ENCODE measurements at places on chromosomes 6 and 20.

GRCh38 chr20:32368925-32369324, 10.8 kb downstream of the ASXL1 start:
- no peak for DNase-seq

GRCh38 chr6:93176070-93176469, 243.3 kb downstream of the EPHA7 start:
- no peak for DNase-seq

GRCh38 chr6:103522045-103522444, 1337.7 kb downstream of the HACE1 start:
- DNase-seq, result no peak

GRCh38 chr6:56079751-56080540, 167.4 kb downstream of the COL21A1 start:
- peak; percentile 39 for DNase-seq

DNA sequence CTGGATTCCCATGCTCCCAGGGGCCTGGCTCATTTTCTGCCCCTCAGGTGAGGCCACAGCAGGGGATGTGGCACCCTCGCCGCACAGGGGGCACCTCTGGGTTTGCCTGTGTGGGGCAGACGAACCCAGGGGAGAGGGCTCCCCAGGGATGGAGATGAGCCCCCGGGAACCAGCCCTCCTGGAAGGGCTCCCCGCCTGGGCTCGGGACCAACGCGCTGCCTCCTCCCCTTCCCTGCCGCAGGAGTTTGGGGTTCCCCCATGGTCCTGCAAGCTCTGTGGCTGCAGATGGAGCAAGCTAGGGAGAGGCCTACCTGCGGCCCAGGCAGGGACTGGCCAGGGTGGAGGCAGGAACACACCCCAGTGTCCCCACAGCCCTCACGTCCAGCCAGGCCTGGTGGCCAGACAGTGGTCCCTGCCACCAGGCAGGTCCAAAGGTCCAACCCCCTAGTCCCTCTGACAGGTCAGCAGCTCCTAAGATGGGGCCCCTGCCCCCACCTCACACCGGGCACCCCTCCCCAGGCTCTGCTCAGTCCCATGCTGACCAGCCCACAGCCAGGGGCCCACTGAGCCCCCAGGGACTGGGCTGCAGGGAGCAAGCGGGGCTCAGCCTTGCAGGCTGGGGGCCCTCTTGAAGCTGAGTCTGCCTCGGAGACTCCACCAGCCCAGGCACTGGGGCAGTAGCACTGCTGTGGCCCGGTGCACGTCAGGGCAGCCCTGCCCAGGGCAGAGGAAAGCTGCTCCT, 13.7 kb downstream of the LAMA5 start:
- no peak for DNase-seq

DNA sequence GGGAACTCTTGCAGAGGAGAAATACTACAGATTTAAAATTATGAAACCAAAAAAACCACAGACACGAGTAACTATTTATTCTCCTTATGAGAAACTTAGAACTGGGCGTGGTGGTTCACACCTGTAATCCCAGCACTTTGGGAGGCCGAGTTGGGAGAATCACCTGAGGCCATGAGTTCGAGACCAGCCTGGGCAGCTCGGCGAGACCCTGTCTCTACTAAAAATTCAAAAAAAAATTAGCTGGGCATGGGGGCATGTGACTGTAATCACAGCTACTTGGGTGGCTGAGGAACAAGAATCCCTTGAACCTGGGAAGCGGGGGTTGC, 36.8 kb downstream of the SSR1 start:
- DNase-seq, result no peak

DNA sequence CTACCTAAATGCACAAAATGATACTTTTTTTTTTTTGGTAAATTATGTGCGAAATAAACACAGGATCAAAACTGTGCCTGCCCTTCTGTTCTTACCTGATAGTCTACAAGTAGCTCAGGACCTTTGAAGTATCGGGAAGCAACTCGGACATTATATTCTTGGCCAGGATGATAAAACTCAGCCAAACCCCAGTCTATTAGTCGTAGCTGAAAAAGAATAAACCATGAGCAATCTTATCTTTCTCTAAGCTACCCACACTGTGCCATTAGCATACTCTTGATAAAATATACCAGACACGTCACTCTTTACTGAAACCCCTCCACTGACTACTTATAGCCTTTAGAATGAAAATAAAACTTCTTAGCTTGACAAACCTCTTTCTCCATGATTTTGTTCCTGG, 29.8 kb upstream of the TBC1D20 start:
- DNase-seq, result peak; percentile 17

- DNase-seq, result no peak
These were observed 3.1 kb upstream of the ZNF451 start for GRCh38 chr6:57086843-57087242.

DNA sequence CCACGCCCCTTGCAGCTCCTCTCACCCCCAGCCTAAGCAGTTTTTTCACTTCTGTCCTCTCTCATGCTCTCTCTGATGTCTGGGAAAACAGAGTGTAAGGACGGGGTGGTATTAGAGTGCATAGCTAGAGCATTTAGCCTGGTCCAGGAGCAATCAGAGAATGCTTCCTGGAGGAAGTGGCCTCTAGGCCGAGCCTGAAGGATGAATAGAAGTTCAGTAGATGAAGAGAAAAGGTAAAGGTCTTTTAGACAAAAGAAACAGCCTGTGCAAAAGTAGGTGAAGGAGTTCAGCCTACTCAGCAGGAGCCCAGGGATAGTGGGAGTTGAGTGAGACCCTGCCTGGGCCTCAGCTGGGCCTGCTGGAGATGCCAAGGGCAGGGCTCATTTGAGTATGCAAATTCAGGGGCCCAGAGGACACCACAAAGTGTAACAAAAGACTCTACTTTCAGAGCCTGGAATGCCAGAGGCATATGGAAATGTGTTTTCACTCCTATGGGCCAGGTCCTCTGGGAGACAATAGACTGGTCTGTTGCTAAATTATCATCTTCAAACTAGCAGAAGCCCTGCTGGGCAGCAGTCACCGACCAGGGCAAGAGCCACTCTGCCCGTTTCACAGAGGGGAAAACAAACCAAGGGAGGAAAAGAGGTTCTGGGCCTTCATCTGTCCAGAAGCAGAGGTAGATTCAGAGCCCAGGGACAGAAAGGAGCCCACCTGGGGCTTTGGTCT, 19.7 kb upstream of the TM9SF4 start:
- DNase-seq, result no peak

GRCh38 chr6:161583584-161583983, 309.7 kb upstream of the AGPAT4 start:
- peak; percentile 26 for DNase-seq

DNA sequence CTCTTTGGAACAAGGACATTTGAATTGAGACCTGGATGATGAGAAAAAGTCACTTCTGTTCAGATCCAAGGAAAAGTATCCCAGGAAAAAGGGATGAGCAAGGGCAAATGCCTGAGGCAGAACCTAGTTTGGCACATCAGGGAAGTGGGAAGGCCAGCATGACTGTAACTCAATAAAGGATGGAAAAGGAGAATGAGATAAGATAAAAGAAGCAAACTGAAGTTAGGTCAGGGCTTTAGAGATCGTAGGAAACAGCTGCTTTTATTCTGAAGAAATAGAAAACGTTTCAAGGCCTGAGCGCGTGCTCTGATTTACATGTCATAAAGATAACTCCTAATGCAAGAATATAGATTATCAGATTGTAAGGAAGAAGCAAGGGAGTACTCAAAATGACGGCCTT, 450.0 kb downstream of the FRK start:
- no peak for DNase-seq

DNA sequence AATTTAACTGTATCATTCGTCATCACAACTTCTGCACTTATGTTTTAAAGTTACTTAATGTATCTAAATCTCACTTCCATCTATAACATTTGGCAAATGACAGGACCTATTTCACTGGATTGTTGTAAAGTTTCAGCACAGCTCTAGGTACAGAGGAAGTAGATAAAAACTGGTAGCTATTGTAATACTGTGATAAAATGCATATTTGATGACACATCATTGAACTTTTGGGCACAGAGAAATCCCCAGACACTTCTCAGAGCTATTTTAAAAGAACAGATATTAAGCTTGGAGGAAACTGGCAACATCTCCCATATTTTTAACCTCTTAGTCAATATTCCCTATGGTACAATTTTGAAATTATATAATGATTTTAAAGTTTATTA, 138.7 kb downstream of the RFPL4B start:
- no peak for DNase-seq

GRCh38 chr6:6870921-6871320, 236.8 kb upstream of the RREB1 start:
- no peak for DNase-seq

DNA sequence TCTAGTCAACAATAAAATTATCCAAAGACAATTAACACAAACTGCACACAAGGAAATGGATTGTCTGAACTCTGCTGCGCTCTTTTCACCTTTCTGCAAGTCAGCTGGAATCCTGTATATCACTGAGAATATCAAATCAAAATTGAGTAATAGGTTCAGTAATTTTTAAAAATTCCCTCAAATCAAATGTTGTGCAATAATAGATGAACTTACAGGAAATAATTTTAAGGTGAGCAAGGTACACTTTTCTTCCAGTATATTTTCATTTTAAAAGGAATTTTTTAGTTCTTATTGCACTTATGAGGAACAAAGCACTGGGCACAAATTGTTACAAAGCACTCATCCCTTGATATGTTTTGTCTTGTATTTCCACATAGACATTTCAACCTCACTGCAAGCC, 1.2 kb downstream of the SAYSD1 start:
- no peak for DNase-seq

DNA sequence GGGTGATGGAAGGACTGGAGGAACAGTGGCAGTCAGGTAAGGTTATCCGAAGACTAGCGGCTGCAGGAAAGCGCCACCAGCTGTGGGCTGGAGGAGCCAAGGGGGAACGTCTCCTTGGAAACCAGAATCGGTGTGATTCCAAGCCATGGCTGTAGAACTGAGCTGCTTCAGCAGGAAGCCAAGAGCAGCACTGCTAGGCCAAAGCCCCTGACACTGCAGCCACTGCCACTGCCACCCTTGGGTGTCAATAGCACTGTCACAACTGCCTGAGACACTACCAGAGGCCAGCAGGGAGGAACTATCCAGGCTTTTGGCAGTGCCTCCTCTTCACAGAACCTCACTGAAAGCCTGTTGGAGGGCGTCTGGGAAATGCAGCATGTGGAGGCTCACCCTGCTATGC, 289.6 kb upstream of the SUPT3H start:
- no peak for DNase-seq

DNA sequence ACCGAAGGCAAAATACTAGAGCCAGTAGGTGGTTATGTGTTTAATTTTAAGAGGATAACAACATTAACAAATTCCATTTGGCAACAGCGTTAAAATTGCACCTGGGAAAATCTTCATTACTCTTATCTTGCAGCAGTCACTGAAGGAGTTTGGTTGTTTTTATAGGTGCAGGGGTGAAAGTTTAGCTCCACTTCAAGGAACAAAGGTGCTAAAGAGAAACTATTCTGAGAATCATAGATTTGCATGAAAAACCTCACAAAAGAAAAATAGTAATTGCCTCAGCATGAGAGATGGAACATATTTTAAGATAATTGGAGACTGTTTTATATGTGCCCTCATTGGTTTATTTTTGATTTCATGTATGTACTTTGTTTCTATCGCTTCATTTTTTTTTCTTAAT, 444.4 kb downstream of the UTRN start:
- no peak for DNase-seq

DNA sequence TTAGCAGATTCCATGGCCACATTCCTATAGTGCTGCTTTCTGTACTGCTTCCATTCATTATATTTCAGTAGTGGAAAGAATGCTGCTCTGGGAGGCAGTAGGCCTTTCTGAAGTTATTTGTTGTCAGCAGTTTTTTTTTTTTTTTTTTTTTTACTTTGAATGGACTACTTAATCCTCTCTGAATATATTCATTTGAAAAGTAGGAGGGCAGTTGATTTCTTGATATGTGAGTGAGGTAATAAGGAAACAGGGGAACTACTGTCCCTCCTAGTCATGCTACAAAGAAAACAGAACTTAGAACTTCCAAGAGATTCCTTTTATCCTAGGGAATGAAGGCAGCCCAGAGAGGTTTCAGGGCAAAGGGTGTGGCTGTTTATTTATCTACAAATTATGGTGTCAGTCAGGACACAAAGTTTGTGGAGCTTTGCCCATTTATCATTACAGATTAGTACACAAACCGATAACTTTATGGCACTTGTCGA, 155.9 kb downstream of the JARID2 start:
- DNase-seq, result no peak

DNA sequence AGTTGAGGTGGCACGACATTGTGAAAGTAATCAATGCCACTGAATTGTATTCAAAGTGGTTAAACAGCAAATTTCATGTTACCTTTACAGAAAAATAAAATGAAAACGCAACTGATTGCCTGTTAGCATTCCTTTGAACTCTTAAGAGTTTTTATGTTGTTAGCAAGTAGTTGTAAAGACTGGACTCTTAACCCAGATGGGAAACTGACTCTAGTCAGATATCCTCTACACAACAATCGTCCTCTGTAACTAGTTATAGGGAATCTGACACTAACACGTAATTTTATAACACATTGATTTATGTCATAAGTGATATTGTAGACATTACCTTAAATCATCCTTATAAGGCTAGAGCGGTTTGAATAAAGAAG, 3.0 kb upstream of the FBXO9 start:
- DNase-seq, result no peak

DNA sequence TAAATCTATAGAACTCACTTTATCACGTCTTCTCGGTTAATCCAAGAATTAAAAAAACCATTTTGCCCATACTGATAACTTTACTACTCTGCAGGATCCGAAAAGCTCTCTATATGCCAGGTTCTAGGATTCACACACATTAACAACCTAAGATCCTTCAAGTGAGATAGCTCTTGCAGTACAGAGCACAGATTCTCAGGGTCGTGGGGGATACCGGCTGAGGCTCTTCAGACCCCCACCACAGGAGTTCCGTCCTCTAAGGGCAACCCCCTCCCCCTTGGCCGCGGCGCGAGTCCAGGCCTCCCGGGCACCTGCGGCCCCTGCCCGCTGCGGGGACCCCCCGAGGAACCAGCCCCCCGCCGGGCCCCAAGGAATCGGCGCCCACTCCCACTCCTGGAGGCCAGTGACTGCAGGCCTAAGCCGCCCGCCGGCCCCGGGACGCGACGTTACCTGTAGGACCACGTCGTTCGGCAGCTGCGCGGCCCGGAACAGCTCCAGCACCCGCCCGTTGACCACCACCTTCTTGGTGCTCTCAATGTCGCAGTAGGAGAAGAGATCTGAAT, 892 bp downstream of the REPS1 start:
- no peak for DNase-seq

DNA sequence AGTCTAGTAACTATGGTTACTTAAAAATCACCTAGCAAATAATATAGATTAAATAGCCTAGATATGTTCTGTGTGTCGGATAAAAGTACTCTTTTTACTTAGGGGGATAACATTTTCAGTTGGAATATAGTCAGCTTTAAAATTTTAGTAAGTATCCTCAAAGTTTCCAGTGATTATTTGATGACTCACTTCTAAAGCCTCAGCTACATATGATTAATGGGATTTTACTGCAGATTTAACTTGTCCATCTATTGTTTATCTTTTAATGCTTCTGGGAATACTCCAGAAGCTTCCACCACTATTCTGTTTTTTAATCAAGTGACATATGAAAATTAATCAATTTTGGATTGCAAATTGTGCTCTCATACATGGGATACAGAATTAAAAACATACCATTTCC, 8.7 kb upstream of the TENT5A start:
- peak; percentile 68 for DNase-seq
